ENCODE measurements at places on chromosomes 12 and 14.

DNA sequence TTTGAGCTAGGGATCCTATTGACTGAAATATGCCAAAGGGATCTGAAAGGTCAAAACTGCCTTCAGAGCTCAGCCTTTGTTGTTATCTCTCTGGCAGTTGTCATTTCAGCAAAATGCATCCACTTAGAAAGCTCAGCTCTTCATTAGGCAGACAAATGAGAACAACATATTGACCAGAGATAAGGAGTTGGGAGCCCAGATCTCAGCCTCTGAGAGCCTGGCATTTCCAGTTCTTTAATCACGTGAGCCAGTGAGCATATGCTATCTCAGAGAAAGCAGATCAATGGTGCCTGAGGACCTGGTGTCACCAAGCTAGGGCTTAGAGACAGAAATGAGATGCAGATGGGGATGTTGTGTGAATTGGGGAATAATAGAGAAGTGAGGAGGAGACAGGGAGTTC lies 101.1 kb downstream of the DAD1 start:
- no peak for DNase-seq

DNA sequence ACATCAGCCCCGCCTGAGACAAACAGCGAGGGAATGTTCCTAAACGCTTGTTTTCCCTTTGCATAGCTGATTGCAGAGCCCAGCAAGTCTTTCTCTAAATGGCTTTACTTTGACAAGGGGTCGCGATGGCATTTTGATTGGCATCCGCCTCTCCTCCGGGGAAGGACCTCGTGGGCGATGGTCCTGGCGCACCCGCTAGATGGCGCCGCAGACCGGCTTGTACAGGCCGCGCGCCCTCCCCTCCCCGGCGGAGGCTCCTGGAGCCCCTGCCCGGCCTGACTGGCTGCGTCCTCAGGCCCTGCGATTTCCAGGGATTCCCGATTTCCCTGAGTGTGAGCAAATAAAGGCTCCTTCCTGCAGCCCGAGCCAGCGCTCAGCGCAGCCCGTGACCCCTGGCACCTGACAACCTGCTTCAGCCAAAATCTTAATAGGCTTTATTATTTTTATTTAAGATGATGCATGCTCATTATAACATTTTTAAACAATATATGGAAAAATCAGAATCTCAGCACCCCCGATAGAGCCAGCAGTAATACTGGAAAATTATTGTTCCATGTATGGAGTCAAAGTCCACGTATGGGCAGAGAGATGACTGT lies 468.3 kb downstream of the AACS start:
- no peak for DNase-seq

GRCh38 chr12:112342587-112342986 lies 39.6 kb downstream of the HECTD4 start:
- no peak for DNase-seq

GRCh38 chr12:94151582-94151981 lies 3.2 kb downstream of the PLXNC1 start:
- no peak for DNase-seq

DNA sequence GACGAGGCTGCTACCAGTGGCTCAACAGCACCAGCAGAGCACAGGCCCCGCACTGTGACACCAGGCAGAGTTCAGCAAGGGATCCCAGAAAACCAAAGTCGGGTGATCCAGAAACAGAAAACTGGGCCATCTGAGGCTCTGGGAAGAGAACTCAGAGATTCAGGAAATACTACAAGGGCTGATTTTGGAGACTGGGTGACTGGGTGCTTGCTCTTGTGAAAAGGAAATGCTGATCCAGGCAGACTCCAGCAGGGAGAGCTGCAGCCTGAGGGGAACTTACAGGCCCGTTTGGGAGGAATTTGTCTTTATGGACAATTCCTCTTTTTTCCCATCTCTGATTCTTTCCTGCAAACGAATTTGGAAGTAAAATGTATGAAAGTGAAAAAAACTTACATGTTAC lies 28.2 kb downstream of the FOXN3 start:
- DNase-seq = no peak

GRCh38 chr12:1613860-1614259 lies 15.2 kb upstream of the WNT5B start:
- no peak for DNase-seq

GRCh38 chr12:117936722-117937484 lies 31.9 kb downstream of the KSR2 start:
- no peak for DNase-seq

GRCh38 chr12:80232837-80233236 lies 133.5 kb downstream of the OTOGL start:
- no peak for DNase-seq

DNA sequence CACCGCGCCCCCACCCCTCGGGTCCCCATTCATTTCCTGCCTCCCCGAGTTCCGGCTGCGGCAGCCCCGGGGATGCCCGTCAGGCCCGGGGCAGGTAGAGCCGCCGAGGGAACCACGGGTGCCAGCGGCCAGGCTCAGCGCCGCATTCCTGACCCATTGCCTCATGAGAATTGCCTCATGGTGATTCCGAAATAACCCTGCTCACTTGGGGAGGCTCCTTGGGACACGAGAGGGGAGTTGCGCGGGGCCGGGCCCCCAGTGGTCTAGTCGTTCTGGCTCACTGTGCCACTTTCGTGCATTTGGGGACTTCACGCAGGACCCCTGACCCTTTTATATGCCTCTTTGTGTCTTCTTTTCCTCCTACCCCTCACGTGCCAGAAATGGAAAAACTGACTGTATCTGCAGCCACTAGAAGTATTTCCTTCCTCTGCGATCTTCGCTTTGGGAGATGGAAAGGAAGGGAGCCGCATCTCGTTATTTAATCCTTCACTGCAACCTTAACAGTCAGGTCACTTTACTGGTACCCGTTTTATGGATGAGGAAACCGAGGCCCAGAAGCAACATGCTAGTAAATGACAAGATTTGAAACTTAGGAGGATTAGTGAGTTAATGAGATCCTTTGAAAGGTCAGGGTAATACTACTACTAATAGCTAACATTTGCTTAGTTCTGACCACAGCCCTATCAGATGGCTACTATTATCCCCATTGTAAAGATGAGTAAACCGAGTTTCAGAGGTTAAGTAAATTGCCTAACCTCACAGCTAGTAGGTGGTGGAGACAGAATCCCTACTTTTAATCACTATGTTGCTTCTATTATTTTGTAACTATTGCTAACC lies 768 bp downstream of the PTPN11 start:
- peak; percentile 87 for DNase-seq

GRCh38 chr14:63398952-63399351 lies 80.2 kb upstream of the GPHB5 start:
- no peak for DNase-seq

DNA sequence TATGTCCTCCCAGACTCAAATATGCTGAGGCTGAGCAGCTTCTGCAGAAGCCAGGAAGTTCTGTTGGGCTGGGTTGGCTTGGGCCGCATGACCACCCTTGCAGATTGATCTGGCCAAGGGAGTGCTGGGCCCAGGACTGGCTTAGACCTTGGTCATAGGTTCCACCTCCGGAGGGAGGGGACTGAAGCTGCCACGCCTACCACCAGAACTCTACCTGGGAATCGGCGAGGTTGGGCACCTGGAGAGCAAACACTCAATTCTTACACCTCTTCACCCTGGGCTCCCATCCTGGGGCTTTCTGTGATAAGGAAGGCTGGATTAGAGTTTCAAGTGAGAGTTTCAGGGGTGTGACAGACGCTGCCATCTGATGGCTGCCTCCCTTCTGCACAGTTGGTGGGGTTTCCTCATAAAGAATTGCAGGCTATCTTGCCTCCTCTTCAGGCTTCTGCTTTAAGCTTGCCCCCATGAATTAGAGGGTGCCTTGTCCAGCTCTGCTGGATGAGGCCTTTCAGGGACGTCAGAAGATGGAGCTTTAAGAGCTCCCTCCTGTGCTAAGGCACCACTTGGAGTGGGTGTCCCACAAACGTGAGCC lies 5.8 kb downstream of the SLC24A4 start:
- peak; percentile 13 for DNase-seq

DNA sequence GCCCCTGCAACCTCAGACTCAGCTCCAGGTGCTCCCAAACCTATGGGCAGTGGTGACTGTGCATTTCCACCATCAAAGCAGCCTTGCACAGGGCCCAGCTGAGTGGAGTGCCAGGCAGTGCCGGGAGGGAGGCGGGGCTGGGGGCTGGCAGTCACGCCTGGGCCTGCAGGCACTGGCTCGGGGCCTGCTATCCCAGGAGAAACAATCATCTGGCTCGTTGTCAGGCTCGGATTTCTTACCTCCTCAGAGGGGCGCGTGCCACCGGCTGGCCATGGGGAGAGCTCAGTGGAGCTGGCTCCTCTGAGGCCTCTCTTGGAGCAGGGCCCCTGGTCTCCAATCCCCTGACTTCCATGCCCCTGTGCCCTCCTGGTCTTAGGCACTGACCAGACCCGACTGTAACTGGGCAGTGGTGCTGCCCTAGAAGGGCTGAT lies 20.2 kb upstream of the PPP1R13B start:
- no peak for DNase-seq

GRCh38 chr12:7608184-7608911 lies 57.4 kb downstream of the APOBEC1 start:
- no peak for DNase-seq

- no peak for DNase-seq
These were observed 11.6 kb downstream of the RAPGEF3 start for GRCh38 chr12:47747126-47747525.

DNA sequence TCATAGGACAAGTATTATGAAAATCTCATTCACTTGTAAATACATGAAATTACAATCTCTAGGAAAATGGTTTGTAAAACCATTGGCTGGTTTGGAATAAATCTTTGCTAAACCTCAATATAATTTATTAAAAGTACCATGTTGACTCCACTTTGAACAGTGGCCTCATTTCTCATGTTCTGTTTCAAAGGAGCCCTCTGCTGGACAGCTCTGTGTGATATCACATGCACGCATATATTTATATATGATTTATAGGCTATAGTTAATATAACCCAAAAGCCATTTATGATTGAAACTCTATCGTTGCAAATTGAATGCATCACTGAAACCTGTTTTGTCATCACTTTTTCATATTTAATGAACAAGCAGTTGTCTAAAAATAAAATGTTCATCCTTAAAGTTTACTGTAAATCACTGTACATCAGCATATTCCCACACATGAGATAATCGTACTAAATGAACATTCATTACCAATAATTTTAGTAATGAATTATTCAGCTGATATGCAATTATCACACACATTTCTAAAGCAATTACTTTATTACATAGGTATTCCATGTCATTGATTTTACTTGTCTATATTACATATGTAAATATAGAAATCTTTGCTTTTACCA lies 493.8 kb downstream of the NPAS3 start:
- peak; percentile 19 for DNase-seq

GRCh38 chr12:66244446-66244845 lies 55.4 kb downstream of the IRAK3 start:
- DNase-seq = peak; percentile 20

DNA sequence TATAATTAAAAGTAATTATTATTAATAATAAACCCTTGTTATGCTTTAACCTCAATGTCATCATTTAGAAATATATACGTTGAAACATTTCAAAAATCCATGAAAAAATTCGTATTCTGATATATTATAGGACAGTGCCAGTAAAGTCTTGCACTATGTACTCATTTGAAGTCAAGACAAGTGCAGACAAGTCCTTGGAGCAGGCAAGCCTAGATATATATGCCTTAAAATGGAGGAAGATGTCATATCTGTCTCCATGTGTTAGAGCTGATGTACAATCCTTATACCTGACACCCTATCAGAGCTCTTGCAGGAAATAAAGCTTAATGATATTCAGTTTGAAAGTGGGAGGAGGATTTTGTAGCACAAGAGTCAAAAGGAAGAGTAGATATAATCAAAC lies 310.4 kb downstream of the KCNH5 start:
- DNase-seq = no peak

GRCh38 chr14:35390577-35391387 lies 13.8 kb downstream of the NFKBIA start:
- no peak for DNase-seq

DNA sequence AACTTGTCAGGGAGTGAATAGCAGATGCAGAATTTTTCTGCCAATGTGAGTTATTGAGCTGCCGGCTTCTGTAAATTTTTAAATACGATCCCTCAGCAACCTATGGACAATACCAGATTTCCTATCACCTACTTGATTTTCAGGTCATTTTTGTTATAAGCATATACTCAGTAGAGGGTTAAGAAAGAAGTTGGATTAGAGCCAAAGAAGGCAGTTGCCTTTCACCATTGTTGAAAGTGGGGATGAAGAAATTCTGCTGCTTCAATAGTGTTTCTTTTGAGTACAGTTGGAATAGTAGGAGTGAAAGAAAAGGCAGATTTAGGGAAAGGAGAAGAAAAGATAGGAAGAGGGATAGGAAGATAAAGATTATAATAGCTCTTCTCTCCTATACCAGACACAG lies 197.1 kb downstream of the ATP23 start:
- no peak for DNase-seq

DNA sequence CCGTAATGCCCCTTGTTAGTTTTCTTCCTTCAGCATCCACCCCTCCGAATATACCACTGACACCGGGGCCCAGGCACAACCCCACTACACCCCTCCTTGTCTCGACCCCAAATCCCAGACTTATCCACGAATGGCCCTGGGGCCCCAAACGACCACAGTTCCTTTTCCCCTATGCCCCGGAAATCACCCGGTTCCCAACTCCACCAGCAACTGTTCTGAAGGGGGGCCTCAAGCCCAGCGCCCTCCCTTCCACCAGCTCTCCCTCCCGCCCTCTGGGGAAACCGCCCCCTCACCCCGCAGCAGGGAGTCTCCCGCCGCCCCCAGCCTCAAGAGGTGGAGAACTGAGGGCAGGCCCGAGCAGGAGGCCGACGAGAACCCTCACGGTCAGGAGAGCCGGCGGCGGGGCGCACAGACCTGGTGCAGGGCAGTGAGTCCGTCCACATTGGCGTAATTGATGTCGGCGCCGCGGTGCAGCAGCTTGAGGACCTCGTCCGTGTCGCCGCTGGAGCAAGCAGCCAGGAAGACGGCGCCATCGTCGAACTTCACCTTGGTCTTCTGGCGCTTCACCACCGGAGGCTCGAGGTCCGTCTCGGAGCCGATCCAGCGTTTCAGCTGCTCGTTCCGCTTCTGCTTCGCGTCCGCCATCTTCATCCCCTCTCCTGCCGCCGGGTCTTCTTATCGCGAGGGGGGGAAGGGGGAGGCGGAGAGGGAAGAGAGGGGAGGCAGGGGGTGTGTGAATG lies 446 bp downstream of the PPP1R12A start:
- peak; percentile 30 for DNase-seq

GRCh38 chr12:12474471-12474928 lies 88.2 kb downstream of the DUSP16 start:
- DNase-seq = no peak

GRCh38 chr12:92096346-92097136 lies 49.1 kb downstream of the BTG1 start:
- DNase-seq = no peak

- DNase-seq = no peak
These were observed 166.0 kb downstream of the FSCB start for GRCh38 chr14:44341116-44341515.

DNA sequence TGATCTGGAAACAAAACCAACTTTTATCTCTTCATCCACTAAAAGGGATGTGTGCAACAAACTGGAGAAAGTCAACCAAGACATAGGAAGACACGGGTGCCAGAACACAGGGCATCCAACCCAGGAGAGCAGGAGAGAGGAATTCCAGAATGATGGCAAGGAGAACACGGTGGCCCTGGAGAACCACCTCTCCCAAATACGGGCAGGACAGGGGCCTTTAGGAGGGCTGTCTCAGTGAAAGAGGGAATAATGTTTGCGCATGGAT lies 93.4 kb upstream of the EGLN3 start:
- no peak for DNase-seq

GRCh38 chr12:53999559-54000115 lies 324 bp upstream of the HOXC9 start:
- DNase-seq = peak; percentile 72

- no peak for DNase-seq
These were observed 173.0 kb upstream of the WSCD2 start for GRCh38 chr12:107955966-107956643.

Data from AG08395 (cell line).